Muscle of leg (tissue), 16 donors: ENCODE measurements at places on chromosomes 16 and 17. TPM values are rescaled to one million over a fixed set of nuclear protein-coding genes. Genes with fewer than 3 reads are reported as not detected.
A peak's percentile ranks its signal among the peaks of the same experiment; 100 is the strongest.

Gene MEIOB
- 0.75 TPM for polyA plus RNA-seq

DNA sequence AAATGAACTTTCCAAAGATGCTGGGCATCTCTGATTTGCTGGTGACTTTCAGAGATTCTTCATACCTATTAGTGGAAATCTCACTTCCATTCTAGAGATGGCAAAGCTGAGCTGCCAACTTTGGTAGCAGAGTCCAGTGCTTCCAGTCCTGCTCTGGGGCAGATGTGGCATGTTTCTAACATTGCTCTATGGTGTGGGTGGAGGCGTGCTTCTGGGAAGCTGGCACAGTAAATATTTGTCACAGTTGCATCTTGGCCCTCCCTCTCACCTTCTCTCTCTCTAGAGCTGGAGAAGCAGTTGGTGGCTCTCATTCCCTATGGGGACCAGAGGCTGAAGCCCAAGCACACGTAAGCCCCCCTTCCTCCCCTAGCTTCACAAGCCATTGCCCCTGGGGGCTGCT lies 1.9 kb downstream of the TMEM106A start:
- no peak for DNase-seq

DNA sequence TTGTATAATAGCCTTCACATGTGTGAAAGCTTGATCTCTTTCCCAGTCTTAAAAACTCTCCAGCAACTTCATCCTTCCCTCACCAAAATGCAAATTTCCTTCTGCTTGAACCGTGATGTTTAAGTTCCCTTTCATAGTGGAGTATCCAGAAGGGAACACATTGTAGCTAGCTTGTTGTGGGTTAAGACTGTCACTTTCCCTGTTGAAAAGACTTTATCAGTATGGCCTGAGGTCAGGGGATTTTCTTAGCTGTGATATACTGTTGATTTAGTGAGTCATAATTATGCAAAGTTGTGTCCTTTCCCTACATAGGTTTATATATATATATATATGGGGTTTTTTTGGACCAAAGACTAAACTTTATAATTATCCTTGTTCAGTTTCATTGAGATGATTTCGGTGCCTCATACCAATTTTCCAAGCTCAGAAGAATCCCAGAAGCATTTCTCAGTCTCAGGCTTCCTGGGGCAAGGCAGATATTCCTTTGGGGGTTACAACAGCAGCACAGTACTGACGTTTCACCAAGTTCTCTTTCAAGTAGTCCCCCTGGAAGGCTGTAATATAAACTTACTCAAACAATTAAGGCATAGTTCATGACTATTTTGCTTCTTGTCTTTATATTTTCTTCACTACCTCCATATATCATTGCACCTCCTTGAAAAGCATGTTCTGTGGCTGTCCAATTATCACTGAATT lies 35.7 kb downstream of the ESRP2 start:
- no peak for DNase-seq

- peak; percentile 7 for DNase-seq
Observed at GRCh38 chr16:62224646-62225209, 188.5 kb upstream of the CDH8 start.

DNA sequence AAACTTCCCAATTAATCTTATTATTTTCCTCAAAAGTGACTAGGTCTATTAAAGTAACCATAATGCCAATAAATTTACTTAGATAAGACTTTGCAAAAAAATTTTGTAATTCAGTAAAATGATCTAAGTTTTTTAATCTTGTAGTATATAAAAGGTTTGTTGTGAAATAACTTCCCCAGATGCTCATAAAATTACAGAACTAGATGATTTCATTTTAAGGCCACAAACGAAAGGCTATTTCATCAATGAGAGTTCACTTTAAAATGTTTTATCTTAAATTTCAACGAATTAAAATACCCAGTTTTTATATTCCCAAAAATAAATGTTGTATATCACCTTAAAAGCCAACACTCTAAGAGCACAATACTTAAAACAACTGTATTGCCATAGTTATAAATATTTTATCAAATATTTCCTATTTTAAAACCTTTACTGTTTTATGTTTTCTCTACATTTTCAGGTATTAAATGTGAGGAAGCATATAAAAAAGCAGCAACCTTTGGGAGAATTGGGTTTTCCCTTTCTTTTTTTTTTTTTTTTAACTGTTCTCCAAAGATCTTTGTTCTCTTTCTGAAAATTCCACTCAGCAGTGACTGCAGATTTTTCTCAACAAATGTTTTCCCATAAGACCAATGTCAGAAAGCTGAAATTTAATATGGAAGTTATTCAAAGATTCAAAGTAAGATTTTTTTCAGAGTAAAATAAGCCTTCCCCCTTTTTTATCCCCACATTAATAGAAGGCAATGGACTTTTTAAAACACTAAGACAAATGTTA lies 169.9 kb downstream of the CYB561 start:
- peak; percentile 75 for DNase-seq

DNA sequence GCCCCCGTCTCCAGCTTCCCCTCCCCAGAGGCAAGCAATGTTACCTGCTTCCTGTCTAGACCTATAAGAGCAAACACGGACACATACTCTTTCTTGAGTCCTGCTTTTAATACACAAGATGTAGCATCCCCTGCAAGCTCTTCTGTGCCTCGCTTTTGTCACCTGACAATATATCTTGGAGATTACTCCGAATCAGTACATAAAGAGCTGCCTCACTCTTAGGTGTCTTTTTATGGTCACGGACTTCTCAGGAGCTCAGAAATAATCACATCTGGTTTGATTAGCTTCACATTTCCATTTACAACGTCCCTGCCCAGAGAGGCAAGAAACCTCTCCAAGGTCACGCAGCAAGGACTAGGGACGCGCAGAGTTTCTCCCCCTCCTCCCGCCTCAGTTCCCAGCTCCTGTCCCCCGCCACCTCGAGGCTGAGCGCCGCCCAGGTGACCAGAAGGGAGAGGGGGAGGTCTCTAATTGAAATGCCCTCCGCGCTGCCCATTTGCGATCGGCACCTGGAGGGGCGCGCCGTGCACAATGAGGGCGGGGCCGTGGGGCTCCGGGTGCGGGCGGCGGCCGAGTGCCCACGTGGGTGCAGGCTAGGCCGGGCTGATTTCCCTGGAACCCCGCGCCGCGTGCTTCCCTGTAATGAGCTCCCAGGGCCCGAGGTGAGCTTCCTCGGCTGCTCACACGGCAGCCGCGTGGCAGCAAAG lies 13.8 kb upstream of the SEZ6 start:
- DNase-seq, result no peak

DNA sequence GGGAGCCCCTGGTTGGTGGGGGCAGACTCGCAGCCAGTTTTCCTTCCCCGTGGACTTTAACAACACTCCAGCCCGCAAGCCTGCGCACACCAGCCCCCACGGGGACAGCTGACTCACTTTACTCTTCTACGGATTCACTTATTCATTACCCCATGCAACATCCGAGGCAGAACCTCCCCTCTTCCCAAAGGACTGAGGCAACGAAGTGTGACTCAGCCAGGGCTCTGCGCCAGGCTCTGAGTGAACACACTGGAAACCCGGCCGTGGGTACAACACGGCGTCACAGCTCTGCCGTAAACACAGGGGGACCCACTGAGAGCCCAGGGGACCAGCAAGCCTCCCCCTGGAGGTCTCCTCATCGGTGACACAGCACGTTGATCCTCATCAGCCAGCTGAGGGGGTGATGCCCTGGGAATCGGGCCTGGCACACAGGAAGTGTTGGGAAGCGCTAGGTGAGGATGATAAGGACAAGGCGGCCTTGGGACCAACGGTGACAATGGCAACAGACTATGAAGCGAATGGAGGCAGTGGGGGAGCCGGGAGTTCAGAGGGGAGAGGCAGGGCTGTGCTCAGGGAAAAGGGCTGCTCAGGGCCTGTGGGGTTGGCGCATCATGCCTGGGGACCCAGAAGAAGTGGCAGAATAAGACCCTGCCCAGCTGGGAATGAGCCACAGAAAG lies 14.6 kb downstream of the COTL1 start:
- DNase-seq, result no peak

Gene CCL3
- polyA plus RNA-seq, result 5.8 TPM

DNA sequence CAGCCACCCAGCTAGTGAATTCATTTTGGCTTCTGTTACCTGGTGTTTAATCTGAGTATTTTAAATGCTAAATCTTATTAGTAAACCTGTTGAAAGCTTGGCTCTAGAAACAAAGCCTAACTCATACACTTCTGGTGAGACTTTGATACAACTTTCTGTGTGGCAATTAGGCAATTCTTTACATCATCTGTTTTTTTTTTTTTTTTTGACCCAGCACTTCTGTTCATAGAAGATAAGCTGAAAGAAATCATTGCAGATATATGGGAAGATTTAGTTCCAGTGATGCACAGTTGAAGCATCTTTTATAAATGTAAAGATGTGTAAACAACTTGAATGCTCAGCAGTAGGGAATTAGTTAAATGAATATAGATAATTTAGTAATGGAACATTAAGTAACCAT lies 21.7 kb upstream of the ABCC11 start:
- no peak for DNase-seq

Gene MFAP4
- 181 TPM for polyA plus RNA-seq

DNA sequence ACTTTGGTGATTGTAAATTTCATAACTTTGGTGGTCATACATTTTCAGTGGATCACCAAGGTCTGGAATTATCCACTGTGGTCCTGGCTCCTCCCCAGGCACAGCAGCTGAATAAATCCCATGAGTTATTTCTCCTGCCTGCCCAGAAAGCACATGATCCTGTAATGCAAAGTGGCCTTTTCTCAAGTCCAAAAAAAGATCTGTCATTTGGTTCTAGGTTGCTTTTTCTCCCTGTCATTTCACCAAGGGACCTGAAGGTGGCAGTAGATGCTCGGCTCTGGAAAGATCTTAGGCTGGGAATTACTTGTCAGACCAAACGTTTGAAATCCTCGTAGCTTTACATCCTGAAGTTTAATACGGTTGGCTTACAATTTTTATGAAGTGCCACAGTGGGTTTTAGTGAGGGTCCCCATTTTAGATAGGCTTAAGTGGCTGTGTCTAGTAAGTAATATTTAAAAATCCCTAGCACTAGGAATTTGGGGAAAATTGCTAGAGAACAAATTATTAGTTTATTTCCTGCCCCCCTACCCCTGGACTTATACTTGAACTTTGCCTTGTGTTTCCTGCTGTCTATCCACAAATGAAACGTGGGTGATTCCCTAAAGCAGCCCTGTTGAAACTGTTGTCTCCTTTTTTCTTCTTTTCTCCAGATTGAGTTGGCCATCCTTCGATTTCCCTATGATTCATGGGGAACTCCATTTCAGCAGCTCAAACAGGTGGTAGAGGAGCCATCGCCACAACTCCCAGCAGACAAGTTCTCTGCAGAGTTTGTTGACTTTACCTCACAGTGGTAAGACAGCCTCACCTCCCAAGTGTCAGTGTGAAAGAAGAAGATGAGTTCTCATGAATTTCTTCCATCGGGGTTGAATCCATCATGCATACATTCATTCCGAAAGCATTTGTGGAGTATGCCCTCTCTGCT lies 111.7 kb downstream of the MAP2K6 start:
- DNase-seq, result peak; percentile 83

Gene C16orf86
- polyA plus RNA-seq, result 3.6 TPM

- no peak for DNase-seq
Observed at GRCh38 chr16:9614389-9614788, 522.9 kb downstream of the HAPSTR1 start.

Gene VAMP2
- 59.1 TPM for polyA plus RNA-seq

- peak; percentile 33 for DNase-seq
Observed at GRCh38 chr16:65284626-65285025, 162.8 kb upstream of the CDH11 start.

Gene CES5A
- not detected for polyA plus RNA-seq

DNA sequence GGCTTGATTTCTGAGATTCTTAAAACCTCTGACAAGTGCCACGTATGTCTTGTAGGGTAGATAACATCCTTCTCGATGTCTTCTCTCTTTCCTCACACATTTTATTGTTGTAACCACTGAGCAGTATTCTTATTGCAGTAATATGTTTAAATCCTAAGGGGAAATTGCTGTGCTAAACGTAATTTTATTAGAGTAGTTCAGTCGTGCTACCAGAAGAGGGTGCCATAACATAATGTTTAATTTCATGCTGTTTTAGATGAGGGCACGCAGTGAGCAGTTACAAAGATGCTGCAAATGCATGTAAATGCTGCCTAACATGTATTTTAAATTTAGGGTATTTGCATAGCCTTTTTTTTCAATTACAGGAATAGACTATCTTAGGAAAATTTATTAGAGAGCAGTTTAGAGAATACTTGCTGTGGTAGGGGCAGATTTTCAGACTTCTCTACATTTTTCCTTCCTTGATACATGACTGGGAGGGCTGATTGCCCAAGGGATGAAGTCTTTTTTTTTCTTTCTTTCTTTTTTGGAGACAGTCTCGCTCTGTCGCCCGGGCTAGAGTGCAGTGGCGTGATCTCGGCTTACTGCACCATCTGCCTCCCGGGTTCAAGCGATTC lies 51.7 kb downstream of the GAN start:
- DNase-seq, result peak; percentile 70

Gene ZG16B
- 0.38 TPM for polyA plus RNA-seq

Gene GP1BA
- polyA plus RNA-seq, result 0.75 TPM

- no peak for DNase-seq
Observed at GRCh38 chr17:32820440-32820839, 56.5 kb downstream of the MYO1D start.

DNA sequence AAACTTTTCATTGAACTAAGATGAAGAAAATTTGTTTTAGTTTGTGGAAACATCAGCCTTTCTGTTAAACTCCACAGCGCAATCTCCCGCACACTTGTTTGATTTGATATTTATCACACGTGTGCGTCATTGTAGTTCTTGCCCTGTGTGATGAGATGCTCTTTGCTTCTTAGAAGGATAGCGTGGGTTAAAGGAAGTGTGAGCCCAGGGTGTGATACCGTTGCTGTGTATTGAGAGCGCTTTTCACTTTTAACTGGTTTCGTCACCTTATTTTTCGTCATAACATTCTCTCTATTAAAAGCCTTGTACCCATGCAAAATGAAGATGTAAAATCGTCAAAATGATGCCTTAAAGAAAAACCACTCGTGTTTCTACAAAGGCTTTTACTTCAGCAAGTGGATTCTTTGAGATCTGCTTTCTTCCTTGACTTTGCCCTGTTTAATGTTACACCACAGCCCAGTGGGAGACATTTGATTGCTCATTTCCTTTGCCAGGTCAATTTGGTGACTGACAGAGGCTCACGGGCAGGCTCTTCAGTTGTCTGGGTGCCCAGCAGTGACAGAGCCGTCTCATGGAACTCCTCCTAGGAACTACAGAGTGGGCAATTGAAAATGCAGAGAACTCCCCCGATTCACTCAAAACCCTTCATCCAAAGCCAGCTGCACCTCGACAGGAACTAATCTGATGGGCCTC lies 61.1 kb downstream of the RPA1 start:
- DNase-seq, result no peak

GRCh38 chr16:3119701-3120408 lies 7.5 kb downstream of the ZNF205 start:
- DNase-seq, result no peak

DNA sequence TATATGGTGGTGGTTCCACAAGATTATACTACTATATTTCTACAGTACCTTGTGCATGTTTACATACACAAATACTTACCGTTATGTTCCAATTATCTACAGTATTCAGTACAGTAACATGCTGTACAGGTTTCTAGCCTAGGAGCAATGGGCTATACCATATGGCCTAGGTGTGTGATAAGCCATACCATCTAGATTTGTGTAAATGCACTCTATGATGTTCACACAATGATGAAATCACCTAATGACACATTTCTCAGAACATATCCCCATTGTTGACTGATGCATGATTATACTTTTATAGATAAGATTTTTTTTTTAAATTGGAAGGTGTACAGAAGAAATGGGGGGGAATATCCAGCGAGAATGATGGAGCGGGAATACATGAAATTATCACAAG lies 123.0 kb upstream of the TOB1 start:
- no peak for DNase-seq
